ENCODE measurements at places on chromosomes 4 and X.
A peak's percentile ranks its signal among the peaks of the same experiment; 100 is the strongest.

GRCh38 chr4:99394896-99395295, 40.2 kb downstream of the ADH7 start:
- DNase-seq, result no peak

- DNase-seq, result peak; percentile 86
Measured at GRCh38 chrX:72126539-72127140, 5.1 kb downstream of the RTL5 start.

DNA sequence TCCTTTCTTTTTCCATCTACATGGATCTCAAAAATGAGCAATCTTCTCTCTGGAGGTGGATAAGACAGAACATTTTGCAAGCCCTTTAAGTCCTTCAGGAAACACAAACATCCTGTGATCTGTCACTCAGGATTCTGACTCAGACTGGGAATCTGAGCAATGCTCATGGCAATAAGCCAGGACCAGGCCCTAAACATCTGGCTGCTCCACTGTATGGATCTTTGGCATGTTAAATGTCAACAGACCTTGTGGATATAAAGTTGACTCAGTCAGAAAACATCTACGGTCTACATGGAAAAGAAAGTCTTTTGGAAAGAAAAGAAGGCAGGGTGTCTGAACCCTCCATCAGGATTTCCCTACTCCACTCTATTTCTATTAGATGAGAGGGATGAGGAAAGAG, 17.8 kb upstream of the CHIC2 start:
- no peak for DNase-seq

DNA sequence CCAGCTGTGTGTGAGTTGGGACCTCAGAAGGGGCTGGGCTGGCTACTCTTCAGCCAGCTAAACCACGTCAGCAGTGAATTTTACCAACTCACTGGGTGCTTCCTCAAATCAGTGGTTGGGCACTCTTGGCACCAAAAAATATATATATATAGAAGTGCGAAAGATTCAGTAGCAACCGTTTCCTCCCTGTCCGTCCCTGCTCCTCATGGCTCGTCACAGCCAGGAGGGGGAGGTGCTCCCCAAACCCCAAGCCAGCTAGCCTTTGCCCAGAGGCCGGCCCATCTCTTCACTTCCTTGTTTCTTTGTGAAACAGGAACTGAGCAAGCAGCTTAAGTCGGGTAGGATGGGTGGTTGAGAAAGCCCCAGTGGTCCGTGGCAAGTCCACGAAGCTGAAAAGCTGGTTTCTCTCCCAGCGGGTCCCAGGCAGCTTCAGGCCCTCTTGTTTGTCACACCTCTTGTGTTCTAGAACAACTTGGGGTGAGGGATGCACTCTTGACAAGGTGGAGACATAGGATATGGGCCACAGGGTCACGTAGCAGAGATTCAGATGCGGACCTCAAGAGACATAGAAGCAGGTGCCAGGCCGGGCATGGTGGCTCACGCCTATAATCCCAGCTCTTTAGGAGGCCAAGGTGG, 6.8 kb upstream of the SASH3 start:
- peak; percentile 92 for DNase-seq

GRCh38 chr4:14361084-14361483, 641.2 kb upstream of the CPEB2 start:
- peak; percentile 81 for DNase-seq

GRCh38 chr4:15006416-15007024, 4.2 kb downstream of the CPEB2 start:
- DNase-seq, result peak; percentile 54

- DNase-seq, result no peak
Measured at GRCh38 chr4:22522206-22522605, 6.3 kb upstream of the ADGRA3 start.

- peak; percentile 60 for DNase-seq
Measured at GRCh38 chr4:172830295-172830764, 338.3 kb upstream of the GALNT7 start.

GRCh38 chrX:20221902-20222301, 44.8 kb downstream of the RPS6KA3 start:
- DNase-seq, result peak; percentile 61

GRCh38 chr4:66223068-66223703, 552.9 kb upstream of the EPHA5 start:
- no peak for DNase-seq

- DNase-seq, result peak; percentile 70
Measured at GRCh38 chr4:26992657-26993361, 132.2 kb downstream of the STIM2 start.

DNA sequence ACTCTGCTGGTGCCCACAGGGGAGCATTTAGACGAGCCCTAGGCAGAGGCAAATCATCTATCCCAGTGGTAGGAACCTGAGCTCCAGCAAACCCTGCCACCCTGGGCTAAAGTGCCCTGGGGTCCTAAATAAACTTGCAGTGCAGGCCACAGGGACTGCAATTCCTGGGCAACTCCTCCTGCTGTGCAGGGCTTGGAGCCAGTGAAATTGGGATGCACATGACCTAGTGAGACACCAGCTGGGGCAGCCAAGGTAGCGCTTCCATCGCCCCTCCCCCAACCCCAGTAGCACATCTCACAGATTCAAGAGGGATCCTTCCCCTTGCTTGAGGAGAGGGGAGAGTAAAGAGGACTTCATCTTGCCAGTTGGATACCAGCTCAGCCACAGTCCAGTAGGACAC, 44.1 kb downstream of the CHRNA9 start:
- no peak for DNase-seq

DNA sequence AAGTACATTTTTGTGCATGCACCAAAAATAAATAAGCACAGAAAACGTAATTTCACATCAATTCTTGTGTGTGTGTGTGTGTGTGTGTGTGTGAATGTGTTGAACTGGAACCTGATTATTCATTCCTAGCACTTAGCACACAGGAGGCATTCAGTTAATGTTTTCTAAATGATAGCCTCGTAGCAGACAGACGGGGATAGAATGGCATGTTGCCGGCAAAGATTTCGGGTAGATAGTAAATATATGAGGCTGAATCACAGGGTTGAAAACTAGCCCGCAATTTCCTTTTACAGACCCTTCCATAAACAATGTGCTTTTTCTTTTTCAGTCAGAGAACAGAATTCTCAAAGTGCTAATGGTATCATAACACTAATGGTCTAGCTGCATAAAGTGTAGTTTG, 13.5 kb downstream of the MAOB start:
- DNase-seq, result no peak

DNA sequence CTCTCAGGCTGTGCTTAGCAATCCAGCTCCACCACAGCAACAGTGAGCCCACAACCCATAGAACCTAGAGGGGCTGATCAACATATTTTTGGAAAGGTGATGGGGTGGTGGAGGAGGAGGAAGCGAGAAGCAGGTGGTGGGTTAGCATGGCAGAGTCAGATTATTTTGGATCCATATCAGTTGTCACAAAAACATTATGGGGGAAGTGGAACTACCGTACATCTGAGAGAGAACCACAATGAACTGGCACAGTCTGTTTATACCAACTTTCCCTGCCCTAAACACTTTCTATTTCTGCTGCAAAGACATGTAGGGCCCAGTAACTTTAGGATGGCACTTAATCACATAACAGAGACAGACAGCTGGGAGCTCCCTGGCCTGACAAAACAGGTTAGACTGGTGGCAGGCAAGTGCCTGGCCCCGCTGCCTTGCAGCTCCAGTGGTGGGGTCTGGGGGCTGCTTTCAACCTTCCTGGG, 4.3 kb downstream of the SLC9A7 start:
- DNase-seq, result peak; percentile 64

- peak; percentile 1 for DNase-seq
Measured at GRCh38 chrX:9122519-9123245, 88.8 kb upstream of the FAM9B start.

DNA sequence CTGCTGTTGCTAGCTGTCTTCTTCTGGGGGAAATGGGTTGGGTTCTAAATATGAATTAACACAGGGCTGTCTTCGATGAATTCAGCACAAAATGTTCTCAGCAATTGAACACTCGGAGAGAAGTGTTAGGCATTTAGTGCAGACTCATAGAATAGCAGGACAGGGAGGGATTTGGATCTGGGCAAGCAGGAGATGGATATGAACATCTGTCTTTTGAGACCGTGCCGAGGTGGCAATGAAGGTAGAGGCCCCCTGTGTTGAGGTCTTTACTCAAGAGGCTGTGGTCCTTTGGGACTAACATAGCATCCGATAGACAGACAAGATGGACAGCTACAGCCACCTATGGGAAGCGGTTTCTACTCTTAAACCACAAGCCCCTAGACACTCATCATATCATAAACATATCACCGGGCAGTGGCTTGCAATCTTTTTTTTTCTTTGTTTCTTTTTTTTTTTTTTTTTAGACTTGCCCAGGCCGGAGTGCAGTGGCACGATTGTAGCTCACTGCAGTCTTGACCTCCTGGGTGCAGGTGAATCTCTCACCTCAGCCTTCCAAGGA, 6.7 kb downstream of the CD99 start:
- peak; percentile 74 for DNase-seq

DNA sequence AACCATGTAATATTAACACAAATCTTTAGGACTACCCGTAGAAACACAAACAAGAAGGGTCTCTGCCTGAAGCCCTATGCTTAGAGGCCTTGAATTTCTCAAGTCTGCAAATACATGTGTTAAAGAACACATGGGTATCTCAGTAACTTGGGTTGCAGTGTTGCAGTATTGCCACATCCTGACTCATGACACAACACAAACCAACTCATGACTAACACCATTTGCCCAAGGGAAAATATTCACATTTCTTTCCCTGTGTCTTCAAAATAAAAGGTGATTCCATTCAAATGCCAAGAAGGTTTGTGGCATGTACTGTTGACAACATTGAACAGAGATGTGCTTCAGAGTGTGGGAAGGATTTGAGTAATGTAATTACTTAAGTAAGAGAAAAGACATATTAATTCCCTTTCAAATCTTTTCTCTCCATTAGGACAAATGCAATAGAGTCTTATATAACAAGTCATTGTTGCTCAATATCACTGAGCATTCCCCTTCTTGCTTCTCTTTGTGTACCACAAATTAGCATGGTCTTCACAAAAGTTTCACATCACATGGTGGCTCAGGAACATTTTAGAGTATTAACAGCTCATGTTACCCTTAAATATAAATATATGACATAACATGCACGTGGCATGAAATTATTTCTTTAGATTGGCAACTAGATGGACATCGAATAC, 487.1 kb downstream of the STPG2 start:
- no peak for DNase-seq

DNA sequence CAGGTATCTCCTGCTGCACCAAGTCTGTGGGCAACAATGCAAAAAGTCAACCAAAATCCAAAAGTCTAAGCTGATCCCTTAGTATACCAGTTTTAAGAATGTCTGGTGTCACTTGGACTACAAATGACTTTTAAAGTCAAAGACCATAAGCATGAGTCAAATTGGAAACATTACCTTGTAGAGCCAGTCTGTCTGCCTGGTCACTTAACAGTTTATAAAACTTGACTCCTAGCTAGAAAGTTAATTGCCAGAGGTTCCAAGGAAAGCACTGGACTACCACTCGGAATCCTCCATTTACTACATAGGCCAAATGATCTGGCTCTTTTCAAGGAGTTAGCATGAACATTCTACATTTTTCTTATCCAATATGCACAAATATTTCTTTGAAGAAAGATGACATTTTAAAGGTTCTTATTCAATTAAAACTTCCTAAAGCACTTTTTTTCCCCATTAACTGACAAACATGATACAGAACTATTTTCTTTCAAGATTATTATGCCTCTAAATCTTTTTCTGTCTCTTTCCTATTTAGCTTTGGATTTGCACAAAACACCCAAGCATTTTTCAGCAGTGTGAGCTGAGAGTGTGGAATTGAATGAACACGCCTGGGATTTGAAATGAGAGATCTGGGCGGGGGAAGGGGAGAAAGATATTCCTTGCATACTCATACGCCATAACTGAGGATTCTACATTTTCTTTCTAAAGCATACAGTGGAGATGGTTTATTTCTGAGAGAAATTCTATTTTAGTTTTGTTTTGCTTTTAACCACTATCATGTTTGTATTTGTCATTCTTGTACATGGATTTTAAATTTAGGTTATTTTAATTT, 188.4 kb downstream of the SHROOM3 start:
- no peak for DNase-seq

- no peak for DNase-seq
Measured at GRCh38 chr4:845836-846251, 19.9 kb upstream of the CPLX1 start.

- peak; percentile 15 for DNase-seq
Measured at GRCh38 chr4:90318193-90318592, 191.0 kb downstream of the CCSER1 start.

DNA sequence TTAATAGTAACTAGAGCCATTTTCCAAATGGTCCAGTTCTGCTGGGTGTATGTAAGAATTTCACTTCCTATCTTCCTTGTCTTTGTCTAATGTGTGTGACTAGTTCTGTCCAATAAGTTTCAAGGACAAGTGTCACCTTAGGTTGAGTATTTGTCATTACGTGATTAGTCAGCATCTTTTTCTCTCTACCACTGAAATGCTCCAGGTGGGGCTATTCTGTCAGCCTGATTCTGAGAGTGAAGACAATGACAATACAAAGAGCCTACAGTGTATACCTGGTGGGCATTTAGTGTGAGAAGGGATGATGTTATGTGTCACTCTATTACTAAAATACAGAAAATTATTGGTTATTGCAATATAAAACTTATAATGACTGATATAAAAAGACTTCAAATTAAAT, 876.3 kb downstream of the C4orf33 start:
- no peak for DNase-seq

GRCh38 chr4:6957148-6957520, 47.5 kb downstream of the TBC1D14 start:
- DNase-seq, result no peak

GRCh38 chr4:56445699-56446098, 9.6 kb downstream of the PAICS start:
- no peak for DNase-seq

DNA sequence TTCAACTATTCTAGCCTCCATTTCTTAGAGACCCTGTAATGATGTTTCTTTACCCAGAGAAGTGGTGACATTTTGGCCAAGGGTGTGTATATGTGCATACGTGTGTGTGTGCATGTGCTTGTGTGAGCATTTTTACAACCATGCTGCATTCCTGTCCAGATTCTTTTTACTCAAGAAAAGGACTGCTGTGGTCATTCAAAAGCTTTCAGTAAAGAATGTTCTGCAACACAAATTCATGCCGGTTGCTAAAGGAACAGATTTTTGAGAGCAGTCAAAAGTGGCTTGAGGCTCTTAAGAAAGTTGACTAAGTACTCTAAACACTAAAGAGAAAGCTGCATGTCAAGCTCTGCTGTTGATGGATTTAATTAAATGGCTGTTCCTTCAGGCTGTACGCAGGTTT, 65.0 kb upstream of the FMR1 start:
- DNase-seq, result no peak

GRCh38 chrX:40144576-40144975, 46.8 kb upstream of the BCOR start:
- DNase-seq, result no peak

- DNase-seq, result peak; percentile 69
Measured at GRCh38 chr4:170009291-170009690, 16.9 kb downstream of the MFAP3L start.

GRCh38 chrX:146238173-146238572, 420.5 kb downstream of the SLITRK2 start:
- DNase-seq, result no peak

DNA sequence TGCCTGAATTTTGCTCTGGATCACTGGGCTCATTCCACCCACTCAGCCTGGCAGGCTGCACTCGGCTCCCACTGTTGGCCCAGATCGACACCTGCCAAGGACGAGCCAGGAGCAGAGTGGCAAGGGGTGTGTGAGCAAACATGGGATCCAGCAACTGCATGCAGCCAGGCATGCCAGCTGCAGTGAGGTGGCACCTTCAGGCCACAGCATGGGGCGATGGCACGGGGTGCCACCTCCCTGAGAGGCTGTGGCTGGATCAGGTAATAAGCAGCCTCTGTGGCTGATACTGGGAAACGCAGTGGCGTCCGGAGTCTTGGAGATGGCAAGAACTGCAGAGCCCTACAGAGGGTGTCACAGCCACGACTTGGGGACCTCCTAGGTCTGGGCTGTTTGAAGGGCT, 244.5 kb upstream of the FSTL5 start:
- DNase-seq, result no peak

Measured in hematopoietic multipotent progenitor cell treated with erythropoietin and hydrocortisone succinate and interleukin-3 and kit ligand, for 4 days (in vitro differentiated cells).